ENCODE measurements at places on chromosomes 12 and 14.

- DNase-seq, result no peak
These were observed 28.6 kb downstream of the MAX start for GRCh38 chr14:65073605-65074201.

GRCh38 chr14:75365116-75365515 lies 62.7 kb upstream of the JDP2 start:
- DNase-seq, result no peak

DNA sequence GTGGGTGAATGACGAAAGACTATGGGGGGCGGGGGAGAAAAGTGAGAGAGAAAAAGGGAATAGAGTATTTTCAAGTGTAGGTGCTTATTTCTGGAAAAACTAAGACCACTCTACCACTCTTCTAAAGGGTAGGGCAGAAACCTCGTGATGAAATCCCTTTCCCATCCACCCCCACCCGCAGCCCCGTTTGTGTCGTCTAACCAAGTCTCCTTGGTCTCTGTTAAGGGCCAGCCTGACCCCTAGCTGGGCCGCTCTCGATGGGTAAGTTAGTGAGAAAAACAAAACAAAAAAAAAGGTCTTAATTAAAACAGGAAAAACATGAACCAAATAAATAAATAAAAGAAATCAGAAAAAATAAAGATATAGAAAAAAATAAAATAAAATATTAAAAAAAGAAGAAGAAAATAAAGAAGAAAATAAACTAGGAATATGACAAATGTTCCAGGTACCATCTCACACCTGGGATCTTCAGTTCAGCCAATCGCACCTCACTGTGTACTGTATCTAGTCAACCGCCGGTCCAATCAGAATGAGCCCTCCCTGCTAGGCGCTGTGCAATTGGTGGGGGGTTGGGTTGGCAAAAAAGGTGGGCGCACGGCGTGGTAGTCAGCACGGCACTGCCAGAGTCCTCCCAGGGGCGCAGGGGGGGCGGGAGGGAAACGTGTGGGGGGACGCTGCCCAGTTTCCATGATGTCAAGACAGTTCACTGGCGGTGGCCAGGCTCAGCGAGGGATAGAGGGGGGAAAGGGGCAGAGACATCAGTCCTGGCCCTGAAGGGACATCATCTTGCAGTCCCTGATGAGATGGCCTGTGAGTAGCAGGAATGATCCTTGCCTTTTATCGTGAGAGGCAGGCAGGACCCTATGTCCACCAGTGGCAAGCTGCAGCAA lies 9.8 kb upstream of the CDH24 start:
- DNase-seq, result no peak

DNA sequence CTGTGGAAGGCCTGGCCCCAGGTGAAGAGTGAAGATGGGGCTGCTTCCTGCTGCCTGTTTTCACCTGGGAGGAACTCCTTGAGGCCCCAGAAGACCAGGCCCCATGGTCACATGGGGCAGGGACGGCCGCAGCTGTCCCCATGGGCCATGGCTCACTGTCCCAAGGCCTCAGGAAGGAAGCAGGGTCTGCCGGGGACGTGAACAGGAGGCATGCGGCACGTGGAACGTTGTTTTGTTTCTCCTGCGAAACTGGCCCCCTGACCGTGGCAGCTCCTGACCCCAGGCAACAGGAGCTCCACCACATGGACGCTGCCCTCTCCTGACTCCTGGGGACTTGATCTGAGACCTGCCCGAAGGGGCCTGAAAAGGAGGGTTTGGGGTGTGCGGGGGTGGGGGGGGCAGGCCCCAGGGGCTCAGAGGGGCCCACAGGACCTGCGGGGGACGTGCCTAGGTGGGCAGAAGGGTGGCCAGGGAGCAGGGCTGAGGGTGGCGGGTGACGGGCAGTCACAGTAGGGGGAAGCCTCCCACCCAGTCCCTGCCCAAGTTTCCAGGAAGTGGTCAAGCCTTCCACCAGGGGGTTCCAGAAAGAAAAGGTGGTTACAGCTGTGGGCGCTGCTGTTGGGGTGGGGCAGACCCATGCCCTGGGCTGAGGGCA lies 41.4 kb downstream of the LRCOL1 start:
- no peak for DNase-seq
